ENCODE measurements at places on chromosomes 7 and 10.

- DNase-seq: no peak
Measured at GRCh38 chr10:108409306-108409705, 1244.8 kb upstream of the SORCS1 start.

DNA sequence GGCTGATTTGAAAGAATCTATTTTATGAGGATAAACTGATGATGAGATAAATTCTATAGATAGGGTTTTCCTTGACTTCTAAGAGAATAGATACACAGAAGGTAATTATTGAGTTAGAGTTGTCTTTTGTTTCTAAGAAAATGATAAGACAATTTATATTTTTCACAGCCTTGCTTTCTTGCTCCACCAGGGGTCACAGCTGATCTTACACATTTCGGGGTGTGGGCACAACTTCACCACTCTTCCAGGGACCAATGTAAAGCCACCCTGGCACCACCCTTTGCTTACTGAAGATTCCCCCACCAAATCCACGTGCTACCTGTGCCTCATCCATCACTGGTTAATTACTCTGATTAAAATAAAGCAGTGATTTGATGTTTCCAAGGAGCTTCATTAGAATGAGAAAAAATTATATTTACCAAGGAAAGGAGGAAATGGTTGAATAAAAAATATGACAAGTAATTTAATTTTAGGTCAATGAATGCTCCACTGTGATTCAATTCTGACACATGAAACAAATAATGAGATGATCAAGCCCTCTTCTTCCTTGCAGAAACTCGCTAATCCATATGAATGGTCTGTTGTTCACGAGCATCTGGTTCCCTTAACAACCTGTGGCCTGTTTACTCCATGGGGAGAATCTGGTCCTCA lies 177.3 kb upstream of the TNS3 start:
- DNase-seq: no peak

GRCh38 chr10:125329056-125329455 lies 168.7 kb upstream of the CTBP2 start:
- DNase-seq: no peak

DNA sequence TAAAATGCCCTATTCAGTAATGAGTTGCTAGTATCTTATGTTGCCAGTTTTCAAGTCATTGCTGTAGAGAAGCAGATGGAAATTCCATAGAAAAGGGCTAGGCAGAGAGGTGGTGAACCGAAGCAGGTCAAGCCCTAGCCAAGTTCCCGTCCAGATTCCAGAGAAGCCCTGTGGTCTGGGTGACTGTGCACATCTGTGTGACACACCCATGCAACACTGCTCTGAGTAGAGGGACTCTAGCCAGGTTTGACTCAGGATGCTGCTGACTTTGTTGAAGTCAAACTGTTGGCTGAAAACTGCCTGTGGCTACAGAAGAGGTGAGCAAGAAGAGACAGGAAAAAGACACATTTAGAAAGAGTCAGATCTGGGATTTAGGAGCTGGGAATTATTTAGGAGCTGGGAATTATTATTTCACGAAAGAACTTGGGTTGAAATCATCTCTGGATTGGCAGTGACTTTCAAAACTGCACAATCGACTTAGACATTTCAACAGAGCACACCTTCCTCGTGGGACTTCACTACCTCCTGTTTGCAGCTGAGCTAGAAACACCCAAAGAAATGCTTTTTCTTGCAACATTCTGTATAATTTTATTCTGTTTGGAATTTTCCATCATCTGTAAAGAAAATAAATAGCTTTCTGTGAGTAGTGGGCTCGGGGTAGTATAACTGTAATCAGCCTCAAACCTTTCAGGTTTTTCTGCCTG lies 149.1 kb upstream of the PRKCQ start:
- DNase-seq: peak; percentile 83

- DNase-seq: no peak
Measured at GRCh38 chr10:90138844-90139243, 437.5 kb downstream of the KIF20B start.

GRCh38 chr7:30240106-30240800 lies 44.1 kb upstream of the ZNRF2 start:
- DNase-seq: no peak

GRCh38 chr10:82463614-82464013 lies 588.6 kb downstream of the NRG3 start:
- DNase-seq: no peak

DNA sequence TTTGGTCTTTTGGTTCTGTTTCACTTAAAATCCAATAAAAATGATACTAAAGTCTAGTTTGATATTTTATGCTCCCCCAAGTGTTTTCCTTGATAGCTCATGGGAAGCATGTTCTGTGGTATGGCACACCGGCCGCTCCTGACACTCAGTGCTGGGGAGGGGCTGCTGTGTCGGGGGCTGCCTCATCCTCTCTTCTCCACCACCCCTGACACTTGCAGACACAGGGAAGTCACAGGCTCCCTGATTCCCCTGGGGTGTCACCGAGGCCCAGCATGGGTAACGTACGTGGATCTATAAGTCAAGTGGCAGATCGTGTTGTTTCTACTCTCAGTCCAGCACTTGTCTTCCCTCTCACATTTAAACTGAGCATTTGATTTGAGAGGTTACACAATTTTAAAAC lies 508.6 kb downstream of the TNS3 start:
- no peak for DNase-seq

GRCh38 chr10:14705548-14706230 lies 69.0 kb downstream of the FAM107B start:
- DNase-seq: no peak

- DNase-seq: no peak
Measured at GRCh38 chr10:14052931-14053330, 277.8 kb downstream of the FRMD4A start.

DNA sequence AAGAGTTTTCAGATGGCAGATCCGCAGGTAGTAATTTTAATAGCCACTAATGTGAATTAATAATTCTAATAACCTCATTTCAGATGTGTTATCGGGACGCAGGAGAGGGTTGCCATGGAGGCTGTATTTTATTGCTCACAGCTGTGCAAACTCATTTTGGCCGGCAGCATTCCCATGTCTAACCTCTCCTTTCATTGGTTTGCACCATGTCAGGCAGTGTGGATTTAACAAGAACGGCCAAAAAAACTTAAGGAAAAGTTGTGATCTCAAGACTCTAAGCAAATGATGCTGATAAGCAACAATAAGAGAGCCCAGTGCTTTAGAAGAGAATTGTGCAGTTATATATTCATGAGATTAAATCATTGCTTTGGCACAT lies 88.7 kb upstream of the NRP1 start:
- no peak for DNase-seq

DNA sequence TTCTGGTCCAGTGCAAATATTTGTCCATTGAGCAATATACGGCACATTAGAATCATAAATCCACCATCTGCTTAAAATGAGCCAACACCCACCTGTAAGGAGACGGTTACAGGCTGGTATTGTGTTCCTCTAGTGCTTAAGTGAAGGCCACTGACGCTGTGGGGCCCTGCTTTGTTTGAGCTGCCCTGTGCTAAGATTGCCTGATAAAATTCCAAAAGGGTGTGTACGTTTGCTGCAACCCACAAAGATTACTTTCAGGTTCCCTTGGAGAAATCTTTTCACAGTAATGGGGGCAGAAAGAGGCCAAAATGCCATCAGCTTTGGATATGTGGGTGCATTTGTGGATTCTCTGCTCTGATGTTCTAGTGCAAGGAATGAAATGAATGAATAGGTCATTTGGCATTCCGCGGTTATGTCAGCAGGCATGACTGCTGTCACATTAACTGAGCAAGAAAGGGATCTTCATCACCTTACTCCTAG lies 34.4 kb downstream of the AGR3 start:
- no peak for DNase-seq

GRCh38 chr10:102245932-102246251 lies 560 bp downstream of the GBF1 start:
- DNase-seq: no peak

GRCh38 chr7:81081616-81082015 lies 162.8 kb upstream of the SEMA3C start:
- DNase-seq: no peak

DNA sequence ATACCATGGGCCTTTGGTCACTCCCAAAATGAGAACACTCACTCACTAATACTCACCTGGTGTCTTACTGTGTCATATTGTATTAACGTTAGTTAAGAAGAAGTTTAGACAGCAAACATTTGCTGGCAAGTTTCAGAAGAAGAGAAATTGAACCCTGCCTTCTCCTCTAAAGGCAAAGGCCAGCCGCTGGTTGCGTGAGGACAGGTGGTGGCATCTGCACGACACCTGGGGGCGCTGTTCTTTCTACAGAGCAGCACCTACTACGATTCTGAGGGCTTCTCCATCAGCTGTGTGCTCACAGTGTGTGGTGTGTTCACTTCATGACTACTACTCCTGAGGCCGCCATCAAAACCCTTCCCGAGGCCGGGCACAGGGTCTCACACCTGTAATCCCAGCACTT lies 17.9 kb upstream of the CLEC2L start:
- DNase-seq: no peak

- DNase-seq: no peak
Measured at GRCh38 chr10:112539340-112539739, 92.3 kb downstream of the VTI1A start.

DNA sequence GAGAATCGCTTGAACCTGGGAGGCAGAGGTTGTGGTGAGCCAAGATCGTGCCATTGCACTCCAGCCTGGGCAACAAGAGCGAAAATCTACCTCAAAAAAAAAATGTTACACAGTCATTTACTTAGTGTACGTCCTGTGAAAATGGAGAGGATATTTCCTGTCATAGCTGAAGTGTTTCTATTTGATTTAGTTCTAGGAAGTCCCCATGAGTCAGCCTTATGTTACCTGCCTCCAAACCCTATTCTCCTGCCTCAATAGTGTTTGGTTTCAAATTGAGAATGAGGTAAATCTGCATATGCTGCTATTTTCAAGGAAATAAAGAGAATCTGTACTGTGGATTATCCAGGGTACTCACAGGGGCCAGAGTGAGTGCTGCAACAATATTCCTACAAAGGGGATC lies 1284.5 kb upstream of the AUTS2 start:
- no peak for DNase-seq

- no peak for DNase-seq
Measured at GRCh38 chr10:126592901-126593300, 77.6 kb downstream of the C10orf90 start.

- no peak for DNase-seq
Measured at GRCh38 chr7:133114519-133114918, 32.6 kb upstream of the CHCHD3 start.

- DNase-seq: no peak
Measured at GRCh38 chr7:91338226-91339020, 74.2 kb downstream of the FZD1 start.

DNA sequence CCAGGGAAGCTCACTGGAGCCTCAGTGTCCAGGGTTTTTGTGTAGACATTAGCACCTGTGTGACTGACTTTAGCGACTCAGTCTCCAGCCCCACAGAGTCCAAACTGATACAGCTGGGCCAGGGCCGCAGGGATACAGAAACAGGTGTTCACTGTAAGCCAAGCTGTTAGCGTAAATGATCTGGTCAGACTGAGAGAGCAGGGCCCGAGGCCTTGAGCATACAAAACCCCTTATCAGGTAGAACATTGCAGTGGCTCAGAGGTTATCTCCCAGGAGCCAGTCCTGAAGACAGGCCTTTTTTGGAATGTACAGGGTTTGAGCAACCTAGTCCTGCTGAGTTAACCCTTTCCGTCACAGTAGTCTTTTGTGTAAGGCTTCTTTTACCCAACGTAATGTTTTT lies 25.0 kb downstream of the LHPP start:
- no peak for DNase-seq

GRCh38 chr7:106201164-106201563 lies 83.6 kb downstream of the NAMPT start:
- no peak for DNase-seq

DNA sequence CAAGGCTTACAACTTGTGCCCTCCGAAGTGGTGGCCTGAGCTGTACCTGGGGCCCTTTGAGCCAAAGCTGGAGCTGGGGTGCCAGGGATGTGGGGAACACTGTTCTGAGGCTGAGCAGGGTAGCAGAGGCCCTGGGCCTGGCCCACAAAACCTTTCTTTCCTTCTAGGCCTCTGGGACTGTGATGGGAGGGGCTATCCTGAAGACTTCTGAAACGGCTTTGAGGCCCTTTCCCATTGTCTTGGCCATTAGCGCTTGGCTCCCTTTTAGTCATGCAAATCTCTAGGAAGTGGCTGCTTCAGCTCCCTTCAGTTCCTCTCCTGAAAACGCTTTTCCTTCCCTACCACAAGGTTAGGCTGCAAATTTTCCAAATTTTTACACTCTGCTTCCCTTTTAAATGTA lies 16.8 kb upstream of the CRYGN start:
- DNase-seq: no peak

DNA sequence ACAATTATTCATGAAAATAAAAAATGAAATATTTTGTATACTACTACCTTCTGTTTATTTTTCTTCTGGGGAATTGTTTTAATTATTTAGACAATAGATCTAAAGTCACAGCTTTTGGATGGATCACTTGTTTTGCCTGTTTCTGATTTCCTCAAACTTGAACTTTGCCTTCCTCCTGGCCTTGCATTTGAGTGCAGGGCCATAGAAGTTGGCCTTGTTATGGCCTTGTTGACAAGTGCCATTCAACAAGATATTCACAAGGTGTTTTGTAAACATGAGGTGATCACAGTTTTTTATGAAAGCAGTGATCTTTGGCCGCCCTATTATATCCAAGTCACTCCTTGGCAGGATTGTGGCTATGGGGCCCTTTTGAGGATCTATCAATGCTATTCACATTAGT lies 4.6 kb downstream of the ZNF22 start:
- DNase-seq: no peak

GRCh38 chr10:49092477-49092876 lies 22.8 kb downstream of the VSTM4 start:
- no peak for DNase-seq

DNA sequence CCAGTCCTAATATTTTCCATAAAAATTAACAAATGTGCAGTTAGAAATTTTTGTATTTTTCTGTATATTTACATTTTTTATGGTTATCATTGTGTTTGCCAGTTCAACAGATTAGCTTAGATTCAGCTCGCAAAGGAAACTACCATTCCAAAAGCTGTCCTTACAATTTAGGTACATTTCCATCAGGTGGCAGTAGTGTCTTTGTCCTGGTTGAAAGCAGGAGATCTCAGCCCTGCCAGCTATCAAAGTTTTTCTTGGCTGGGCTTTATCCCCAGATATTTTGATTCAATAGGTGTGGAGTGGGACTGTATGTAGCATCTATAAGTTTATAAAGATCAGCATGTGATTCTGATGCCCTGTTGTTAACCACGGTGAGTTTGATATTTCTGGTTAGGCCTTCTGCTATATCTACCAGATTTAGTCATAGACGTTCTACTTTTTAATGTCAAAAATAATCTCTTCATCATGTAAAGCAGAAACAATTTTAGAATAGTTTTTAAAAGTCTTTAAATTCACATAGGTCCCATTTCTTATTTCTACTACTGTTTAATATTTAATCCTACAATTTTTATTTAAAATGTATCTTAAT lies 15.5 kb upstream of the ICA1 start:
- DNase-seq: no peak
